Ovary (tissue), 10 donors: ENCODE measurements at places on chromosomes 2 and 18.

- DNase-seq = no peak
Measured at GRCh38 chr2:113986762-113987290, 96.9 kb downstream of the ACTR3 start.

DNA sequence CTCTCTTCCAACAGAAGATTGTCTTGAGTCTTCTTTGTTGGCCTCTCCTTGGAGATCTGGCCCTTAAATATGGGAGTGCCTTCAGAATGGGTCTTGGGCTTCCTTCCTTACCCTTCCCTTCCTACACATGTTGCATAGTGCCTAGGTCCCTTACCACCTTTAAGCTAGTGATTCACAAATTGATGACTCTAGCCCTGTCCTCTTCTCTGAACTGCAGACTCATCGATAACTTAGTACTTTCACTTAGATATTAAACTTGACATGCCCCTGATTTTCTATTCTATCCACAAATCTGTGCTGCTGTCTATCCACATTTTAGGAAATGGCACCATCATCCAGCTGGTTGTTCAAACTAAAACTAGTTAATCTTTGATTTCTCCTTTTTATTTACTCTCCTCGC lies 9.1 kb upstream of the DYTN start:
- no peak for DNase-seq

DNA sequence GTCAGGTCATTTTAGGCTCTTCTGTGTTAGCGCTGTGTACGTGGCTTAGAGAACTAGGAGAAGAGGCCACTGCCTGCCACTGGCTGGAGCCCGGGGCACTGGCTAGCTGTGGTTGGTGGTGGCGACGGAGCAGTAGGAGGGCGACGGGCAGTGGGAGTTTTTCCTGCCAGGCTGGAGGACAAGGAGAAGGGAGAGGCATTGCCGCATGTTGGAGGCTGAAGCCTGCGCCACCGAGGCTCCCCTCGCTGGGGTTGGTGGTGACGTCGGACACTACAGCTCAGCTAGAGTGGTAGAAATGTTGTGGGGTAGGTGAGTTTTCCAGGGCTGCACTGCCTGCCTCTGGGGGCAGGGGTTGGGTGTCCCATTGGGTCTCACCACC lies 41.7 kb upstream of the IMP4 start:
- DNase-seq = no peak

DNA sequence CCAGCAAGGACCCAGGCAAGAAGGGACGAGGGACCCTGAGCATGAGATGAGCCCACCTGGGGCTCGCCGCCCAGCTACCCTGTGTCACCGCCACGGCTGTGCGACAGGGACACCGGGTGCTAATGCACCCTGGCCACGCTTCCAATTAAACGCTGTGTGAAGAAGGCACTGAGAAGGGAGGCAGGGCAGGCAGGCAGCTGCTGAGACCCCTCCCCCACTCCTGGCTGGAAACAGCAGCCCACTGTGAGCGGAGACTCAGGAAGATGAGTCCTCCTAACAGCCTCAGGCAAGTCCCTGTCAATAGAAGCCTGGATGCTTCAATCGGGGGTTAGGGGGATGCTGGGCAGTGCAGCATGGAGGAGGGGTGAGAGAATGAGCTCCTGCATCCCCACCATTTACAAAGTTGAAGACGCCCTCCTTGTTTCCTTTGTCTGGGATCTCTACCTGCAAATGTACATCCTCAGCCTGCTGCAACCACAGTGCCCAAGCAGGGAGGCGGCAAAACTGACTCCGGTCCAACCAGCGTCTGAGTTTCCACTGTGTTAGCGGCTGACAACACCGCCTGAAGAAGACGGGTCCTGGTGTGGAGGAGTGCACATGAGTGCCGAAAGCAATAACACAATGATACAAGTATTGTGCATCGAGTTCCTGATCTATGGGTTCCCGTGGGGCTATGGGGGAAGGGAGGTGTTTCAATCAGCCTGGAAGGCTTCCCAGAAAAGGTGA lies 12.8 kb downstream of the TMEM163 start:
- no peak for DNase-seq

DNA sequence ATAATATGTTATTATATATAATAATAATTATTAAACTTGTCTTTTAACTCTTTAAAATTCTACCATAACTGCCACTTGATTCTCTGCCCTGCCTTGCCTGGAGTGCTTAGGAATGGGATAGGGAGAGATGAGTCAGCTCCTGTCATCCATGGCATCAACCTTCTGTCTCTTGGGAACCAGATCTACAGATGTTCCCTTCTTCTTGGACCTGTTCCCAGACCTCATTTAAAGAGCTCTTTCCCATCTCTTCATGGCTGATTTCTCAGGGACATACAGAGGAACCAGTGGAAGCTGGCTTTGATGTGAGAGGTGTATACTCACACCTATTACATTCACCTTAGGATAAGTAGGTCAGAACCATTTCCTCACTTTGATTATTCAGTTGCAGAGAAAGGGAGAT lies 155.3 kb upstream of the MYO3B start:
- DNase-seq = no peak

DNA sequence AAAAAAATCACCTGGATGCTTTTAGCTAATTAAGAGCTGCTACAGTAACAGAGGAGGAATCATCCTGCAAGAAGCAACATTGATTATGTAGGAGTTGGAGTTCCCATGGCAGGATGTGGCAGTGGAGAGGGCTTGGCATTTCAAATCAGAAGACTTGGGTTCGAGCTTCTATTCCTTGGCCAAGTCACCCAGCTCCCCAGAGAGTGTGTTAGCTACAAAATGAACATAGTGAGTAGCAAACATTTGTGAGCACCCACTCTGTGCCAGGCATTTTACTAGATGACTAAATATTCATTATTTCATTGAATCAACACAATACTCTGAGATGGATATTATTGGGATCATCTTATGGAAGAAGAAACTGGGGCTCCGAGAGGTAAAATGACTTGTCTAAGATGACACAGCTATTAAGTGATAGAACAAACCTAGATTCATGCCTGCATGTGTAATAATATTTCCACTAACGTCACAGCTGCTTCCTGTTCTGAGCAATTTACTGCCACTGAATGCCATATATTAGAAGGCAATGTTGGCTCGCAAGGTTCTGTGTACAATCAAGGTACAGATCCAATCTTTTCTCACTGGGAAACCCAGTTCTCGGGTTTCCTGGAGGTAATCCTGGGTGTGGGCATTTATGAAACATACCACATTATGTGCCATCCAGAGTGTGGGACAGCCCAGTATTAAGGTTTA lies 18.0 kb downstream of the NTSR2 start:
- no peak for DNase-seq

DNA sequence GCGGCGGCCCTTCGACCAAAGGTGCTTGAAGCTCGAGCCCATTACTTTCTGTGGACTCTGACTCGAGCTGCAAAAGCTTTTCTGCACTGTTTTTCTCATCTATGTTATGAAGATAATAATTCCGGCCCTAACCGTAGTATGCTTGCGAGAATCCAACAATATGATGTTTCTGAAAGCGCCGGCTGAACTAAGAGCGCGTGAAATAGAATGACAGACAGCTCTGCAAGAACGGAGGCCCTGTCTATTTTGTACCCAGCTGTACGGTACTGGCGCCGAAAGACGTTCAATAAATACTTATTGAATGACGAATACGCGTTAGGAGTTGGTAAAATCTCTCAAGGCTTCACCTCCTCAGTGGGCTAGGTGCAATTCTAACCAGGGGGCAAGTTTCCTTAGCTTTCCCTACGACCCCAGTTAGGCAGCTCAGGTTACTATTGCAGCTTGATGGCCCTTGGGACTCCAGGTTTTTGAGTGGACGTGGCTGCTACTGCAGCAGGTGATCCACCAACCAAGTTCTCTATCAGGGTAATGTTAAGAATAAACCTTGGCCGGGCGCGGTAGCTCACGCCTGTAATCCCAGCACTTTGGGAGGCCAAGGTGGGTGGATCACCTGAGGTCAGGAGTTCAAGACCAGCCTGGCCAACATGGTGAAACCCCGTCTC lies 570 bp downstream of the SCRN3 start:
- no peak for DNase-seq
